ENCODE measurements at places on chromosomes 5 and 9.

DNA sequence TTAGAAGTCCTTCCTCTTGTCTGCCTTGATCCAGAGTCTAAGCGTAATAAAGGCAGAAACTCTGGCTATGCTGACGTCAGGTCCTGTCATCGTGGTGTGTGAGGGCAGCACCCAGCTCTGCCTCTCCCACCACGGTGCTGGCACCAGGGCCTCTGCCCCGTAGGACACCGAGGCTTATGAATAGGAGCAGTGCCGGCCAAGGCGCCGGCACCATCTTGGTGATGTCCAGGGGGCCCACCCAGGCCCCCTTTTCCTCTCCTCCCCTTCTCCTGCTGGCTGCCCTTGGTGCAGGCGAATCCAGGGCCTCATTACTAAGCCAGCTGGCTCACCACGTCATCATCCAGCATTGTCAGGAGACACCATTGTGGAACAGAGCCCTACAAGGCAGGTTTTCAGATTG is 252.3 kb downstream of the FANCC start:
- no peak for DNase-seq

GRCh38 chr5:126100767-126101166 is 322.4 kb upstream of the GRAMD2B start:
- DNase-seq = no peak

DNA sequence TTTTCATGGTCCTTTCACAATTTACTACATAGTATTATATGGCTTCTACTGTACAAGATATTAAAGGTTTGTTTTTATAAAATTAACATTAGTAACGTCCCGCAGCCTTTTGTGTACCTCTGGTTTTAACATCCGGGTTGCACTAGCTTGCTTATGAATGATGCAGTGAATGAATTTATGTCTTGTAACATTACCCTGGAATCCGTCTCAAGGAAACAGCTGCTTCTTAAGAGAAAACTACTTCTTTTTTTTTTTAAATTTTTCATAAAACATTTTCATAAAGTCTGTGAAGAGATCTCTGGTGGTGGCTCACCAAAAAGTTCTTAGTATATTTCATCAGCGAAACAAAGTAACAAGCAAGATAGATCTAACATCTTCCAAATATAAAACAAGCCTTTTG is 23.6 kb downstream of the MARCHF3 start:
- DNase-seq = no peak

GRCh38 chr9:79329861-79330260 is 241.9 kb upstream of the TLE4 start:
- DNase-seq = no peak

DNA sequence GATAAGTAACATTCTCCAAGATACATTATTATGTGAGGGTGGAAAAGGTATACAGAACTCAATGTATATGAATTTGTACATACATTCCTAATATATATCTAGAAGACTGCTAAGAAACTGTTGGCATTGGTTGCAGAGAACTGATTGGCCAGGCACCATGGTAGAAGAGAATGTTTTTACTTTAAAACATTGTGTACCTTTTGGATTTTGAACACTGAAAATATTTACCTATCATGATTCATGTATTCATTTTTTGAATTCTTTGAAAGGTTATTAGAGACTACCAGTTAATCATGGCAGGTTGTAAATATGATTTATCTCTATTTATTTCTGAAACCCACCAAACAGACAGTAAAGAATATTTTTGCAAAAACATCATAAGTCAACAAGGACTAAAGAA is 41.2 kb upstream of the ADRB2 start:
- no peak for DNase-seq

- no peak for DNase-seq
Measured at GRCh38 chr9:127970401-127971313, 10.1 kb downstream of the EEIG1 start.

DNA sequence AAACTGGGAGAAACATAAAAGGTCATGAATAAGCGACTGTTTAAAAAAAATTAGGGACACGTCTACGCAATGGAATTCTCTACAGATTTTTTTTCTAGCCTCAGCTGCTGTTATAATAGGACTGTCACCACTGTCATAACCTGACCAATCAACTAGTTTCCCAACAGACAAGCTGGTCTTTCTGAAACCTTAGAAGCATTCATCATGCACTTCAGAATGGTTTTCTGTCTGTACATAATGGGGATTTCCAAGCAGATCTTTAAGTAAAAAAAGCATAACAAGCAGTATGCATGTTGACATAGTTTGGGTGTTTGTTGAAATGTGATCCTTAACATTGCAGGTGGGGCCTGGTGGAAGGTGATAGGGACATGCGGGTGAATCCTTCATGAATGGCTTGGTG is 58.3 kb upstream of the SEMA6A start:
- no peak for DNase-seq

DNA sequence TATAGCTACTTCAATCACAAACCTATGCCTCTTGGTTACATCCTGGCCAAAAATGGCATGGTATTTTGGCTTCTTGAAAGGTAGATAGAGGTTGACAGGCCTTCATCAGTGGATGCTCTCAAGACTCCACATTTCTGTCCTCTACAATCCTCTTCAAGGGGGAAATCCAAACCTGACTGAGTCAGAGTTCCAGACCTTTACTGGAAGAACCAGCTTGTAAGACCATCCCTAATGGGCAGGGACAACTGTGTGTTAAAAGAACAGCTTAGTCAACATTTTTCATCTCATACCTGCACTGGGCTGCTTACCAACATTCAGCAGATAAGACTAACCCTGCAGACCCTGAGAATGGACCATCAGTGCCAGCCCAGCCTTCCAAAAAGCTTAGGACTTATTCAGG is 155.7 kb downstream of the CDK5RAP2 start:
- DNase-seq = no peak

GRCh38 chr9:96158147-96158546 is 143.8 kb downstream of the HSD17B3 start:
- no peak for DNase-seq

GRCh38 chr5:158375531-158375930 is 516.6 kb upstream of the CLINT1 start:
- no peak for DNase-seq

- DNase-seq = no peak
Measured at GRCh38 chr9:108196332-108197007, 659.3 kb downstream of the ACTL7B start.

GRCh38 chr5:72208324-72208926 is 101.2 kb downstream of the MAP1B start:
- DNase-seq = no peak

- no peak for DNase-seq
Measured at GRCh38 chr9:120299785-120300184, 280.2 kb downstream of the CDK5RAP2 start.

GRCh38 chr5:105101577-105101976 is 1539.0 kb upstream of the NUDT12 start:
- DNase-seq = no peak

DNA sequence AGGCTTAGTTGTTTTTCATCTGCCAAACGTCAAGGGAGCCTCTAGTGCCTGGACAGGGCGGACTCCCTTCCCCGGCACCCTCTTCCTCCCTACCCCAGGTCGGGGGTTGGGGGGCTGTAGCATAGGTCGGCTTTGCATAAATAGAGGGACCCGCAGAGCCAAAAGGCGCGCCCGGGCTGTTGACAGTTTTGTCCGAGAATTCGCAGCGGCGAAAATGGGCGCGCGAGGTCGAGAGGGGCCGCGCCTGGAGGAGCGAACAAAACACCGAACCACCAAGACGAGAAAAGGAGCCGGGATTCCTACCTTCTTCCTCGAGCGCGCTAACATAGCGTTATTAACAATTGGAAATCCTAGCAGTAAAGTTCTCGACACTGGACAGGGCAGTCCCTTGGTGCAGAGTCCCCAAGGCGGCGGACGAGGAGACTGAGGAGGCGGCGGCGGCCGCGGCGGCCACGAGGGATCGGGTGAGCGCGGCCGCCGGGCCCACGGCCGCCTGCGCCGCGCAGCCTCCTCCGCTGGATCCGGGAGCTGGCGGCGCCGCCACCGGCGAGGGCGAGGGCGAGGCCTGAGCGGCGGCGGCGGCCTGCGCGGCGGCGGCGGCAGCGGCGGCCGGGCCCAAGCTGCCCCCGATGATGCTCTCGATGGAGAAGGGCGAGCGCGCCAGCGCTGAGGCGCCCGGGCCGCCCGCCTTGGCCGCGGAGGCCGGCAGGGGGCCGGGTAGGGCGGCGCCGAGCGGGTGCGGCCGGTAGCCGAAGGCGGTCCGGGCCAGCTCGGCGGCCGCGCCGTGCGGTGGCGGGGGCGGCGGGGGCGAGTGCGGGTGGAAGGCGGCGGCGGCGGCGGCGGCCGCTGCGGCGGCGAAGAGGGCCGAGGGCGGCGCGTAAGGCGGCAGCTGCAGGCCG is 1.7 kb downstream of the FOXD1 start:
- no peak for DNase-seq

- peak; percentile 25 for DNase-seq
Measured at GRCh38 chr9:111691672-111692329, 30.4 kb downstream of the GNG10 start.

DNA sequence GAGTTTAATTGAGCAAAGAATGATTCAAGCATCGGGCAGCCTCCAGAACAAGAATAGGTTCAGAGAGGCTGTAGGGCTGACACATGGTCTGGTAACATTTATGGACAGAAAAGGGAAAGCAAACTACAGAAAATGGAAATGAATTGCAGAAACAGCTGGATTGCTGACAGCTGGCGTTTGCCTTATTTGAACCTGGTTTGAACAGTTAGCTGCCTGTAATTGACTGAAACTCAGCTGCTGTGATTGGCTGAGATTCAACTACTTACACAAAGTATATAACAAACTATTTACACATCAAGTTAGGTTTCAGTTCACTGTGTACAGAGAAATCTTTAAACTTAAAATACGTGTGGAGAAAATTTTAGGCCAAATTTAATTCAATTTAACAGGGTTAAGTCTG is 441.7 kb downstream of the PRELID2 start:
- DNase-seq = no peak
